ENCODE measurements at places on chromosomes 16 and 17.

GRCh38 chr16:15604460-15605440 lies 38.2 kb downstream of the MARF1 start:
- no peak for DNase-seq

- DNase-seq, result no peak
Measured at GRCh38 chr17:27543464-27543856, 87.2 kb downstream of the KSR1 start.

DNA sequence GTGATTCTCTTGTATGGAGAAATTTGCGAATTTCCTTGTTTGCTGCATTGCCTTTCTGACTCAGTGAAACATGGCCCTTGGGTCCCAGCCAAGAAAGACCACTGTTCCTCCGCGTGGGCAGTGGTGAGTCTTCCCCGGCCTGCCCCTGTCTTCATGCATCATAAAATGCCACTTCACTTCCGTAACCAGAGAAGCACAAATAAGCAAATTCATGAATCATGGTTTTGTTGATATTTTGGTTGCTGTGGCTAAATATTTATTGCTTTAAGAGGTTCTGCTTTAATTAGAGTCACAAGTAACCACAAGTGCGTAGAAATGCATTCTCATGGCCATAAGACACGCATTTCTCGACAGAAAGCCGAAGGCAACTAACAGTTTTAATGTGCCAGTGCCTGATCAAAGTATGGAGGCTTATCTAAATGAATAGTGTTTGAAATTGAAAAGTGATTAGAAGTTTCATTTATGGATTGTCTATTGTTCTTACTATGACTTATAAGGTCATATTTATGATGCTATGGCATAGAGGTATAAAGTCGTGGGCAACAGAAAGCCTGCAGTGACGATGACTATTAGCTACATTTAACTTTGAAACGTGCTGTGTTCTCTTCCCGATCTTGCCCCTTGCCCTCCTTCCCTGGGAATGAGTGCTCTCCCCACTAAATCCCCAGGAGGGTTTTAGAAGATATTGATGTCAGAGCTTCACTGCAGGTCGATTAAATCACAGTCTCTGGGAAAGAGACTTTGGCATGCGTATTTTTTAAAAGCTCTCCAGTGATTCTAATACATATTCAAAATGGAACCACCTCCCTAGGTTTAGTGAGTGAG lies 76.0 kb downstream of the WIPI1 start:
- DNase-seq, result no peak

DNA sequence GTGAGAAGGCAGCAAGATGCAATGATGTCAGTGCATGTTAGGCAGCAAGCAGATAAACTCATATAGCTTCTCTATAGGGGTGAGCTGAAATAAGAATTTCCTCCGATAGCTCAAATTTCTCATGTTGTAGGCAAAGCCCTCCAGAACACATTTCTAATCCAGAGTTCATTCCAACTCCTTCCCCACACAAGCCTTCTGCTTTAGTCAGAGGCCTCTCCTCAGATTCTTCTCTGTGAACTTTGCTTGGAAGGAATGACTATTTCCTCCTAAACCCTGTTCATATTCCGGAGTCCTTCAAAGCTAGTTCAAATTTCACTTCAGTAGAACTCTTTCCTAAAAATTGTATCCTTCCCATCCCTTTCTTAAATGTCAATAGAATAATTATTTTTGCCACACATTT lies 144.8 kb downstream of the KCNJ2 start:
- no peak for DNase-seq

- DNase-seq, result peak; percentile 87
Measured at GRCh38 chr17:28712032-28712704, 480 bp upstream of the PROCA1 start.

- DNase-seq, result no peak
Measured at GRCh38 chr17:2462481-2462880, 49.2 kb downstream of the METTL16 start.
